Activated gamma-delta T cell treated with anti-CD3 and anti-CD28 coated beads, Interleukin-2, amount 50 U/mL, for 16 hours (primary cell): ENCODE measurements at places on chromosomes 2 and 18.
A peak's percentile ranks its signal among the peaks of the same experiment; 100 is the strongest.

DNA sequence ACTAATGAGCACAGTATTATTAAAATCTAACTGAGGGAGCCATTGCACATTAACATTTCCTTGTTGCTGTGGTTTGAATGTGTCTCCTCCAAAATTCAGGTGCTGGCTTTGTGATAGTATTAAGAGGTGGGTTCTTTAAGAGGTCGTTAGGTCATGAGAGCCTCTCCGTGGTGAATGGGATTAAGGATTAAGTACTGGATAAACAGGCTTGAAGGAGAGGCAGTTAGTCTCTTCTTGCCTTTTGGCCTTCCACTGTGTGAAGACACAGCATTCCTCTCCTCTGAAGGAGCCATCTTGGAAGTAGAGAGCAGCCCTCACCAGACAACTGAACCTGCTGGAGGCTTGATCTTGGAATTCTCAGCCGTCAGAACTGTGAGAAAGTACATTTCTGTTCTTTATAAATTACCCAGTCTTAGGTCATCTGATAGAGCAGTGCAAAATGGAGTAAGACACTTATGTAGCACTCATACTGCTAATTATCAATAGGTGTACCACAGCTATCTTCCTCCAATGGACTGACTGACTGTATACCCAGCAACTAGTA lies 182.7 kb downstream of the MYO3B start:
- DNase-seq = no peak

DNA sequence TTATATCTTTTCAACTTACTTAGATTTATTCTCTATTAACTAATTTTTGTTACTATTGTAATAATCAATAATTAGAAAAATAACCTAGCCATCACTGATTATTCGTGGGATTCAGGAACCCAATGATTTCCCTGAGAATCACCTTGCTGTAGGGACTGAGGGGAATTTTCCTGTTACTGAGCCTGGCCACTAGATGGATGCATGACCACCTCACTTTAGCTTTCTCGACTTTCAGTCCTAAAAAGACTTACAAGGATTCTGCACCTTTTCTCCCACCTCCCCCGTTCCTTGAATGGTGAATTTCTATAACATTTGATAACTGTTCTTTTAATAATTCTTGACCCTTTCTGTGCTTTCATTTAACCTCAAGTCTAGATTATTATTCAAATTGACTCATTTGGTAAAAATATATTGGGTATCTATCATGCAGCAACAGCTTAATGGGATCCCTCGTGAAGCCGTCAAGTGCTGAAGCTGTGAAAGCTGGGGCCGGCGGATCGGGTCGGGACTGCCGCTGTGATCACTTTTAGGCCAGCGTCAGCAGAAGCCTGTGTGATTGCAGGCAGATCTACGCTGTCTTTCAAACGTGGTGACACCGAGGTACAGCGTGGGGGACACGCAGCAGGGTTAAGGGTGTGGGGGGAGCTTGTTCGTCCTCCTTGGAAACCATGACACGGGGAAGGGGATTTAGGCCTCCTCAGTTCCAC lies 38.8 kb upstream of the TMEM18 start:
- no peak for DNase-seq

DNA sequence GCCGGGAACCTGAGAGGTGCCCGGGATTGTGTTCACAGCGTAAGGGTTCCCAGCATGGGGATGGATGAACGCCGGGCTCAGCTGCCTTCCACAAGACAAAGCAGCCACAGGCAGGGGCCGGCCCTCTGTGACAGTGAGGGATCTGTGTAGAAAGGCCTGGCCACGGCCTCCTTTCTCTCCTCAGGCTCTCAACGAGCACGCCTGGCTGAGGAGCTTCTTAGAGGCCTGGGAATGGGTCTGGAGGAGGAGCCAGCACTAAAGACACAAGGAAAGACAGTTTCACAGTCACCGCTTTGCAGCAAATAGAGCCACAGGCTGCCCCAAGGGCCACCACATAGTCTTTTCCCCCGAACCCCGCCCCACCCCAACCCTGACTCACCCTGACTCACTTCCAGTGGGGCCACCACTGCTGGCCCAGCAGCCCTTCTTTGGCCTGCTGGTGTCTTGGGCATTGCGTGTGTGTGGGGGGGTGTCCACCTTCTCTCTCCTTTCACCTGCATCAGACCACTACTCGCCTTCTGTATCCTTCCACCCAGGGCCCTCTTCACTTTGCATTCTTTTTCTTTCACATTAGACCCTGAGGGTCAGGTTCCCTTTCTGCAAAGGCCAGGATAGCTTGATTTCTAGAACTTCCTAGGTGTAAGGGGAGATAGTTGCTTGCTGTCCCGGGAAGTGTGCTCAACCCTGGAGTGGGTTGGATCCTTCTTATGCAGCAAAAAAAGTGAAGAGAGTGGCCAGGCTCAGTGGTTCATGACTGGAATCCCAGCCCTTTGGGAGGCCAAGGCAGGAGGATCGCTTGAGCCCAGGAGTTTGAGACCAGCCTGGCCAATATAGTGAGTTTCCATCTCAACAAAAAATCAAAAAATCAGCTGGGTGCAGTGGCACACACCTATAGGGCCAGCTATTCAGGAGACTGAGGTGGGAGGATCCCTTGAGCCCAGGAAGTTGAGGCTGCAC lies 19.3 kb upstream of the HPCAL1 start:
- DNase-seq = no peak

- DNase-seq = no peak
These were observed 517.0 kb downstream of the SLC4A3 start for GRCh38 chr2:220144411-220144810.

DNA sequence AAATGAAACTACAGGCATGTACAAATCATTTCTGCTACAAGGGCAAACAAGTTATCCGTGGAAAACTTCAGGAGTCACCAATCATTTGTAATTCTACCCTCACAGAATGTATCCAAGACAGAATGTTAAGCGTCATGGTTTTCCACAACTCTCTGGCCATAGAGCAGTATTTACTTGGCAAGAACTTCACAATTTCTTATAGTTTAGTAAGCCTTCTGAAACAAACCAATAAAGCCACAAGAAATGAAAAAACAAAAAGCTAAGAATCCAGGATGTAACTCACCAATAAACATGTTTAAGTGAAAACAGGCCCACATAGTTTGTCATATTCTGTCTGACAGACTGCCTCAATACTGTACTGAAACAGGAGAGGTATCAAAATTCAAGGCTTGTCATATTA lies 70.3 kb downstream of the LNPK start:
- DNase-seq = no peak

DNA sequence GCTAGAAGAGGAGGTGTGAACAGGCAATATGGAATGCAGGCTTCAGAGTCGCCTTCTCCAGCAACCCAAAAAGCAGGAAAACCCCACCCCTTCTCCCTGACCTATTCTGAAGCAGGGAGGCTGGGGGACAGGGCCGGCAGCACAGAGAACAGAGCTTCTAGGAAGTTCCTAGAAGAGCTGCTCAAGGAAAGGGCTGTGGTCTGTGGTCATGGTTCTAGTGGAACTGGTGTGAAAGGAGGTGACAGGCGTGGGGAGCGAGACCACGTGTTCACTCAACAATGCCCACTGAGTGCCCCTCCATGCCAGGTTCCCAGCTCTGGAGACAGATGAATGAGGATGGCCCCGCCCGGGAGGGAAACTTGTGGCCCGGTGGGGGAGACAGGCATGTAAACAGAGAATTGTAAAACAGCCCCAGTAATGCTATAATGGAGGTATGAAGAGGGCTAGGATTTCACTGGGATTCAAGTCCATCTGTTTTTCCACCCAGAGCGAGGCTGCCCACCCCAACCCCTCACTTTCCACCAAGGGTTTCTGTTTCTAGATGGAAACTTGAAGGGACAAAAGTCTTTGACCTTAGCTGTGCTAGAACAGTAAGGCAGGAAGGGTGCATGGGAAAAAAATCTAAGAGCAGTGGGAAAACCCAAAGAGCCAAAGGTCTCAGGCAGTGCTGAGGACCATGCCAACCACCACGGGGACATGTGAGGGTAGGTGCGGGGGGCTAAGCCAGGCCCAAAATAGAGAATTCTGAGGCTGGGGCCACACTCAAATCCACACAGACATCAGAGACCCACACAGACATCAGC lies 71.8 kb downstream of the TNS1 start:
- DNase-seq = no peak

DNA sequence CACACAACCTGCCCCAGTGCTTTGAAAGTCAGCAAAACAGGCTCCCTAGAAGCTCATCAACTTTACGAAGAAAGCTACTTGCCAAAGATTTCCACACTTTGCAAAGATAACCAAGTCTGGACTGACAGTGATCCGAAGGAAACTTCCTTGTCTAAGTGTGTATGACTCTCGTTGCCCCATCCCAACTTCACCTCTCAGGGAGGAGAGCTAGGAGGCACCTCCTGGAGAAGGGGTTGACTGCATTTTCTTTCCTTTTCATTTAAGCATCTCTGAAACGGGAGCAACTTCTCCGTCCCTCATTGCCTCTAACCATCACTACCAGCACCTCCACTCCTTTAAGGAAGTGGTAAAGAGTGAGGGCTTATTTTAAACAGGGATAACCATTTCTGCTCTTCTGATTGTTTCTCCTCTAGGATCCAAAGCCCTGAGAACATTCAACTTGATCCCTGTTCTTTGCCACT lies 7.0 kb downstream of the ZEB2 start:
- DNase-seq = no peak

DNA sequence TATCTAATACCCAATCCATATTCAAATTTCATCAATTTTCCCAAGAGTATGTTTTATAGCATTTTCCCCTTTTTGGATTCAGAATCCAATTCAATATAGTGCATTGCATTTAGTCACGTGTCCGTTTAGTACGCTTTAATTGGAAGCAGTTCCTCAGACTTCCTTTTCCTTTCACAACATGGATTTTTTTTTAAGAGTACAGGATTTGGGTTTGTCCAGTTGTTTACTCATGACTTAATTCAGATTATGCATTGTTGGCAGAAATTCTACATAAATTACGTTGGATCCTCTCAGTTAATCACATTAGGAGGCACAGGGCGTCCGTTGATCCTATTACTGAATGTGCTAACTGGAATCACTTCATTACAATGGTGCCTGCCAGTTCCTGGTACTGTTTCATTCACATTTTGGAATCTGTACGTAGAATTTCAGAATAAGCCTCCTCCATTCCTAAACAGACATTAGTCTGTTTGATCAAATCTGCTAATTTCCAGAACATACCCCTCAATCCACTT lies 70.0 kb upstream of the ATIC start:
- no peak for DNase-seq

DNA sequence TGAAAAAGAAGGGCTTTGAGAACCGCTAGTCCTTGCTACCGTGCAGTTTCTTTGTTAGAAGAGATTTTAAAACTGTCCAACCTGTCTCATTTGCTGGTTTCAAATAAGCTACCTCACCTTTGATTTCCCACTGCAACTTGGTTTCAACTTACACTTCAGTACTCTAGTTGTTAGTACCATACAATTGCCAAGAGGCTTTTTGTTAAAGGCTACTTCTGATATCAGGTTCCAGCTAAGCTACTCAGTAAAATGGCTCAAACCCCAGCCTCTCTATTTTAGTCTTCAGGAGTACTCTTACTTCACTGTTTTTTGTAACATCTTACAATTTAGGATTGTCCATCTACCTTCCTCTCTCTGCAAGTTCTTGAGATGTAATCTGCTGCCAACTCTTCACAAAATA lies 91.6 kb downstream of the INO80D start:
- DNase-seq = no peak

- DNase-seq = no peak
These were observed 165.2 kb upstream of the APCDD1 start for GRCh38 chr18:10289251-10289650.

DNA sequence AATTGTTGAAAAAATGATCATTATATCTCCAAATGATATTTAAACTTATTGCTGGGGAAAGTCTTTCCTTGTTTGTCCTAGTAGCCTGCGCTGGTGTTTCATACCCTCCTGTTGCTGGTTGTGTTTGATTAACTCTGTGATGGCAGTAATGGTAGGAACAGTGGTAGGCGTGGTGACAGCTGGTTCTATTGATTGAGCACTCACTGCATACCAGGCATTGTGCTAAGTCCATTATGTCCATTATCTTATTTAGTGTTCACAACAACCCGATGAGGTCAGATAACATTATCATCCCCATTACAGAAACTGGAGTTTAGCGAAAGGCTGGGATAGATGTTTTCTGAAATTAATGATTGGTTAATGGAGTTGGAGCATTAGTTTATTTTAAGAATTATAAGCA lies 77.8 kb upstream of the STON1 start:
- DNase-seq = no peak

- DNase-seq = no peak
These were observed 1.8 kb upstream of the CPO start for GRCh38 chr2:206937555-206937954.

GRCh38 chr18:63758615-63759240 lies 16.5 kb upstream of the SERPINB7 start:
- DNase-seq = no peak

- DNase-seq = no peak
These were observed 184.5 kb upstream of the LRP1B start for GRCh38 chr2:142315346-142315745.

- no peak for DNase-seq
These were observed 33.1 kb upstream of the NPC1 start for GRCh38 chr18:23619388-23619881.

DNA sequence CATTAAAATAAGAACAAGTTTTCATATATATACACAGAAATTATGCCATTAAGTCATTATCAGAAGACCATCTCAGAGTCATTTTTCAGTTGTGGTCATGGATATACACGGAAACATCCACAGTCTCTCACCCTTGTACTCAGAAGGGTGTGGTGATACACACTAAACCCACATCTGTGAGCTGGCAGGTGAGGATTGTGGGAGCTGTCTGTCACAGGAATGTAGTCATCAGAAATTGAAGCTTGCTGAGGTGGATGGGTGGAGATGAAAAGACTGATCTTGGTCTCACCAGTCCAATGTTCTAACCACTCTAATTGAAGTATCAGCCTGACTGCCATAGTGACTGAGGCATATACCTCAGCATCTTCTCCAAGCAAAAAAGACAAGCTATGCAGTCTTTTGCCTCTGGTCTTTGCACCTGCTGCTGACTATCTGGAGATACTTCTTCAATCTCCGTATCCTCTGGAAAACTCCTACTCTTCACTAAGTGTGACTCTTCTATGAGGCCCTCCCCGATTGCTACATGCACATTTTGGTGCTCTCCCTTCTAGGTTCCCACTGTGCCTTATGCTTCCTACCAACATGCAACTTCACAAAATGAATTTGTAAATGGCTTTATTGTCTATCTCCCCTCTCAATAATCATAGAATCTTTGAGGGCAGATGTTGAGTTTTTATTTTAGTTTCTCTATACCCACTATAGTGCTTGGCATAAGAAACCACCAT lies 232.8 kb downstream of the DYM start:
- DNase-seq = peak; percentile 9

GRCh38 chr2:128187032-128187654 lies 96.1 kb downstream of the UGGT1 start:
- DNase-seq = no peak

GRCh38 chr18:31942291-31942998 lies 483 bp downstream of the TRAPPC8 start:
- DNase-seq = no peak

GRCh38 chr2:72127401-72128058 lies 20.1 kb downstream of the CYP26B1 start:
- DNase-seq = no peak

- peak; percentile 51 for DNase-seq
These were observed at the start of gene ZAP70 for GRCh38 chr2:97713296-97714083. Gene ZAP70 (plus strand): TSS chr2:97713576. CDS start chr2:97724037, 10,461 bp downstream.

GRCh38 chr18:61901323-61901986 lies 8.6 kb upstream of the RNF152 start:
- peak; percentile 14 for DNase-seq

- DNase-seq = no peak
These were observed 874 bp upstream of the PIEZO2 start for GRCh38 chr18:11150271-11150615.
